ENCODE measurements at places on chromosomes 12 and 14.
A peak's percentile ranks its signal among the peaks of the same experiment; 100 is the strongest.

DNA sequence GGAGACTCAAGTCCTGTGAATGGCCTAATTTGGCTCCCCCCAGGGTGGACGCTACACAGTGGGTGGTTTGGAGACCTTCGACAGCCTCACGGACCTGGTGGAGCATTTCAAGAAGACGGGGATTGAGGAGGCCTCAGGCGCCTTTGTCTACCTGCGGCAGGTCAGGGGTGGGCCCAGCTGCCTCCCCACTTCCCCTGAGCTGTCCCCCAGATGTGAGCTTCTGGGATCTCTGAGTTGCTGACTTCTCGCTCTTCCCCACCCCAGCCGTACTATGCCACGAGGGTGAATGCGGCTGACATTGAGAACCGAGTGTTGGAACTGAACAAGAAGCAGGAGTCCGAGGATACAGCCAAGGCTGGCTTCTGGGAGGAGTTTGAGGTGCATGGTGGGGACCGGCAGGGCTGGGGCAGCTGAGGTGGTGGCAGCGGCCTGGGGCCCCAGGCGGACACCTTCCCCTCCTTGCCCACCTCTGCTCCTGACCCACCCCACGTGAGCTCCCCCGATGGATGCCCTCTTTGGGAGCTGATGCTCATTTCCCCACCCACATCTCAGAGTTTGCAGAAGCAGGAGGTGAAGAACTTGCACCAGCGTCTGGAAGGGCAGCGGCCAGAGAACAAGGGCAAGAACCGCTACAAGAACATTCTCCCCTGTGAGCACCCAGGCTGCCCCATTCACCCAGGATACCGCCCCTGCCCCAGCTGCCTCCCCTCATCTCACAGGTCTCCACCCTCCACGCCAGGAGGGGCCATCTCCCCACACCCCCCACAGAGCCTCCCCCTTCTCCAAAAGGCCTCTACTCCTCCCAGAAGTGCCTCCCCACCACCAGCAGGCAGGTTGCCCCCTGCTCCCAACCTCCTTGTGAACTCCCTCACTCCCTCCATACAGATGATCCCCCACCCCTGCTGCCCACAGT, 4.2 kb downstream of the PTPN6 start:
- no peak for DNase-seq

- no peak for DNase-seq
These were observed 179.7 kb downstream of the KIF26A start for GRCh38 chr14:104317975-104318557.

GRCh38 chr12:84976133-84976532, 59.9 kb downstream of the TSPAN19 start:
- DNase-seq, result no peak

GRCh38 chr12:3225796-3226180, 148.6 kb downstream of the TSPAN9 start:
- DNase-seq, result peak; percentile 75

DNA sequence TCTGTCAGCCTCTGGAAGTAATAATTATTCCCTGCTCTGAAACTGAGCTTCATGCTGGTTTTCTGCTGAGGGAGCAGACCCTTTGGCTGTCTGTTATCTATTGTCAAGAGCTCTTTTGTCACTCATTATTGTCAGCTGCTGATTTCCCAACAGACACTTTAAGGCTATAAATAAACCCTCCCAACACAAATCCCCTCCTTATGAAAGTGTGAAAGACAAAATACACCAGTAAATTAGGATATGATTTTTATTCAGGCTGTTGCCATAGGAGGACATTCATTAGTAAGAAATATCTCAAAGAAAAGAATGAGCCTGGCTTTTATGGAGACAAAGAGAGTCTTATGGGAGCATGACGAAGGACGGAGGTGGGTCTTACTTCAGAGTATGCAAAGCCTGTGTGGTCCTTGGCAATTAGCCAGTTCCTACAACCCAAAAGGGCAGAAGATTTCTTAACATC, 180.8 kb downstream of the CRADD start:
- DNase-seq, result no peak

GRCh38 chr12:108438667-108439066, 76.4 kb upstream of the FICD start:
- DNase-seq, result no peak

DNA sequence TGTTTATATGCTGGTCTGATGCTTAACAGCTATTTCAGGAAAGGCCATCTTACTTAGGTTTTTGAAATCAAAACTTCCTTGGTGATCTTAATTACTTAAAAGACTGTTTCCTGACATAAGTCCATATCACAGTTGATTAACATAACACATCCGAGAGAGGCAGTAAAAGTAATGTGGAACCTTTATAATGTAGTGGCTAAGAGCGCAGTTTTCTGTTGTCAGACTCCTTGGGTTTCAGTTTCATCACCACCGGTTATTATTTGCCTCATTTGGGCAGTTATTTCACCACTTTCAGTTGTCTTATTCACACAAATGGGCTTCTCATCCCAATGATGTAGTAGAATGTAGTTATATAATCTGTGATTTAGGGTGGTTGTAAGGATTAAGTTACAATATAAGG, 30.9 kb downstream of the TBC1D15 start:
- DNase-seq, result no peak

GRCh38 chr12:46110223-46110611, 119.8 kb upstream of the SCAF11 start:
- DNase-seq, result no peak

DNA sequence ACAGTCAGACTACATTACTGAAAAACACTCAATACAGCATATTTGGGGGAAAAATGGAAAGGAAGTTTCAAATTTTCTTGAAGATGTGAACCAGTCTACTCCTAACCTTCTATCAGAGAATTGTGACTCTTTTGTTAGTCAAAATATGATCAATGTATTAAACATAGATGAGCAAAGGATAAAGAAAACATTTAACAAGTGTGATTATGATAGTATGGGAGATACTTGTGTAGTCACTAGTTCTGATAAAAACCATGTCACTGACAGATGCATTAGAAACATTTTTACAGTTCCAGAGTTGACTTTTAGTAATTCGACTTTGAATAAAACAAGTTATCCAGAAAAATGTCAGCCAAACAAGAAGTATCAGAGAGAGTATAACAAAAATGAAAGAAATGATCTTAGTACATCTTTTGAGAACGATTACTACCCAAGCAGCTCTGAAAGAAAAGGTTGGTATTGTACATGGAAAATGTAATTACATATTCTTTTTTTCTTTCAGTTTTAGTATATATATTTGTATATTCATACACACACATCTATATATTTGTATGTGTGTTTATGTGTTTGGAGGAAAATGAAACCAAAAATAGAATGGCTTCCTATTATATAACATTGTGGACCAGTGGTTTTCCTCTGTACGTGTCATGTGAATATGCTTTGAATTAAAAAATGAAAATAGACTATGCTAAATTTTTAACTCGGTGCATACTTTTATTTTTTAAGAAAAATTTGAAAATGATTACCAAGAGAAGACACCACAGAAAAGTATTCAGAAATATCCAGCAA, 63.3 kb upstream of the ABCD2 start:
- no peak for DNase-seq

DNA sequence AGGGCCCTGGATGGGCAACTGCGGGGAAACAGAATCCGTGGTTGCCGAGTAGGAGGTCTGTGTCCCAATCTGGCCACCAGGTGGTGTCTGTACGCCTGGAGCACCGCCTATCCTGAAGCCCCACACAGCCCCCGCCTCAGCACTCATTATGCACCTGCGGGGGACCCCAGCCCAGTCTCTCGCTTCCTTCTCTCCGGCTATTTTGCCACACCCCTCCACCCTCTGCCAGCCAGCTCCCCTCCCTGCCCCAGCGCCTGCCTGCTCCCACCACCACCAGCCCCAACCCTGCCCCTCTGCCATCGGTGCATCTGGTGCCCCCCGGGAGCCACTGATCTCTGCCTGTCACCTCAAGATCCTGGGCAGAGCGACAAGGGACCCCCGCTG, 2.2 kb upstream of the NXPH4 start:
- peak; percentile 72 for DNase-seq
